Activated CD4-positive, alpha-beta T cell treated with anti-CD3 and anti-CD28 coated beads for 24 hours (primary cell): ENCODE measurements at places on chromosomes 16 and 17.

GRCh38 chr17:73122953-73123605, 30.6 kb upstream of the SLC39A11 start:
- DNase-seq: no peak

DNA sequence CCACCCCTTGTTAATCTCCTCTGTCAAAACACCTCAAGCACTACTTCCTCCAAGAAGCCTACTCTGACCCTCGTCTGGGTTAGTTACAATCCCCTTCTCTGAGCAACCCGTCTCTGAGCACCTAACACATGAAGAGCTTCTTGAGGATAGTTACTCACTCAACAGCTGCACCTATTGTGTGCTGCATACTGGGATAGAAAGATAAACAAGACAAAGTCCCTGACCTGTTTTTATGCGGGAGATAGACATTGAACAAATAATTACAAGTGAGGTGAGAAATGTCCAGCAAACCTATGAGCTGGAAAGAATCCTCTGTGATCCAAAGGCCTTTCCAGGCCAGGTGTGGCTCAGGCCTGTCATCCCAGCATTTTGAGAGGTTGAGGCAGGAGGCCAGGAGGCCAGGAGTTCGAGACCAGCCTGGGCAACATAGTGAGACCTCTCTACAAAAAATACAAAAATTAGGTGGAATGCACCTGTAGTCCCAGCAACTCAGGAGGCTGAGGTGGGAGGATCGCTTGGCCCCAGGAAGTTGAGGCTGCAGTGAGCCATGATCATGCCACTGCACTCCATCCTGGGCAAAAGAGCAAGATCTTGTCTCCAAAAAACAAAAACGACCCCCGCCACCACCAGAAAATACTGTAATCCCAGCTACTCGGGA, 5.5 kb upstream of the ZNF771 start:
- no peak for DNase-seq

GRCh38 chr17:1347589-1348323, 52.3 kb downstream of the YWHAE start:
- no peak for DNase-seq

GRCh38 chr16:8342276-8342675, 248.0 kb downstream of the TMEM114 start:
- no peak for DNase-seq

DNA sequence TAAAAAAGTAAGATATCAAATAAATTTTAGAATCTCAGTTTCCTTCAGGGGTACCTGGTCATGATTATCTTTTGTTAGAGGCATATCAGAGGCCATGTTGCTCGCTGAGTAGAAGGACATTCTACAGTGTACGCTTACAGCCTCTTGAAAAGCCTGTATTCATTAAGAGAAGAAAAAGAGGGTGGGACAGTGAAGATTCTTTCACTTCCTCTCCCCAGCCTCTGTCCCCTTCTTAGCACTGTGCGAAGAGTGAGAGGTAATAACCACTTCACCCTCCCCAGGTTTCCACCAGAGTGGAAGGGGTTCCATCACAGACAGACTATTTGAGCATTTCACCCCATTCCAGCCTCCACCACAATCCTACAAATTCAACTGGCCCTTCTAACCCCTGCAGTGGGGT, 4.8 kb upstream of the LPO start:
- DNase-seq: no peak

GRCh38 chr17:12528036-12528435, 137.7 kb upstream of the MYOCD start:
- no peak for DNase-seq

GRCh38 chr16:6427621-6428020, 905.0 kb upstream of the RBFOX1 start:
- DNase-seq: no peak

- DNase-seq: no peak
Measured at GRCh38 chr16:84499638-84500037, 4.8 kb downstream of the MEAK7 start.

- DNase-seq: no peak
Measured at GRCh38 chr16:11253995-11254912, 1.8 kb downstream of the SOCS1 start.

- no peak for DNase-seq
Measured at GRCh38 chr16:78405833-78406232, 306.4 kb downstream of the WWOX start.

DNA sequence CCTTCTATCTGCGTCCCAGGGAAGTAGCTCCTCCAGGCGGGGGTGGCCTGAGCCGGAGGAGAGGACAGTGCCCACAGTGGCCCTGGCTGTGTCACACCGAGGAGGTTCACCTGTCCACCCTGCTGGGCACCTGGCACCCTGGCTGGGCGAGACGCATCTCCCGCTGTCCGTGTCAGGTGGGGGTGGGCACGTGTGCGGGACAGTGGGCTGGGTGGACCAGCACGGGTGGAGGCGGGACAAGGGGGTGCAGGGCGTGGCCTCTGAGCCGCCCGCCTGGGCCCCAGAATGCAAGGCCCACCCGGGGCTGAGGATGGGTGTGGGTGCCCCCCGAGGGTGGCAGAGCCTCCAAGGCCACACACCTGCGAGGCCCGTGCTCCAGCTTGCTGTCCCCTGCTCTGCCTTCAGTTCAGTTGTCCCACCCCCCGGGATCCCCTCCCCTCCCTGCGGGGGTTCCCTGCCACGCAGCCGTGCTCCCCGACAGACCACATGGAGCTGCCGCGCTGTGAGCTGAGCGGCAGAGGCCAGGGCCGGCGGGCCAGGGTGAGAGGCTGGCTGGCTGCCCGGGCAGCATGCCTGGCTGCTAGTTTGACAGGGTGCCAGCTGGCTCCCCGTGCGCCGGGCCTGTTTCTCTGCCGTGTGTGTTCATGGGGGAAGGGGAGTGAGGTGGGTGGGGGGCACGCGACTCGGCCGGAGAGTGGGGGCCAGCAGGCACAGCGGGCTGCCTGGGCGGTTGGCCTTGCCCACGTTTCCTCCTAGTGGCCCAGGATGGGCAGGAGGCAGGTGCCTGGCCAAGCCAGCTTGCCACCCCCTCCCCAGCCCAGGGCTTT, 33.9 kb downstream of the BAHCC1 start:
- no peak for DNase-seq

DNA sequence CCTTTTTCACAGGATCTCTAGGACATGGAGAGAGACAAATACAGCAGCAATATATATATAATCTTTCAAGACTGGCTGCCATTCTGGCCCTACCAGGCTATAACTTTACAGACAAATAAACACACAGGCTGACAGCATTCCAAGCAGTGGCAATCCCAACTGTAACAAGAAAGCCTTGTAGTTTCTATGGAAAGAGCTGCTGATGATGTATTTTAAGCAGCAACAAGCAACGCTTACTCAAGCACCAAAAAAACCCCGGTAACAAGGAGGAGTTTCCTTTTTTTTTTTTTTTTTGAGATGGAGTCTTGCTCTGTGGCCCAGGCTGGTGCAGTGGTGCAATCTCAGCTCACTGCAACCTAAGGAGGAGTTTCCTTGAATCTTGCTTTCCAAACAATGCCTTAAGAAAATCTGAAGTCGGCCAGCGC, 23.2 kb downstream of the LSM12 start:
- no peak for DNase-seq

DNA sequence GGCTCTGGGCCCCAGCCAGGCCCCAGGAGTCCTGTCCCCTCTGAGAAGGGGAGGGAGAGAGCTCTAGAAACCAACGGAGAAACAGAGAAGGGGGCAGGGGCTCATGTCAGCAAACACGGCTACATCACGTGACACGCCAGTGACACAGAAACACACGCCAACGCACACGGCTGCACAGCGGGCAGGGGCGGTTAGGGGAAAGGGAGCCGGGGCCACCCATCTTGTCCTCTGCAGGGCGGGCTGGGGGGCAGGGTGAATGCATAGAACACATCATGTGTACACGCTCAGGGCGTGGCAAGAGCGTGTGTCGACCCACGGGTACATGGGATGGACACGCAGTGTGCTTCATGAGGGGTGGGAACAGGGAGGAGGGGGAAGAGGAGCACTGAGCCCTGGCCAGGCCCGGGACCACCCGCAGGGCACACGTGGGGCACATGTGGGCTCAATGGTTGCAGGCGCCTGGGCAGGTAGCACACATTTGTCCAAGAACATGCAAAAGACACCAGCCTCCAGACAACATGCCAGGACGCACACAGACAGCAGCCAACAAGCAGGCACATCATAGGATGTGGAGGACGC, 4.6 kb downstream of the HSD3B7 start:
- DNase-seq: no peak

DNA sequence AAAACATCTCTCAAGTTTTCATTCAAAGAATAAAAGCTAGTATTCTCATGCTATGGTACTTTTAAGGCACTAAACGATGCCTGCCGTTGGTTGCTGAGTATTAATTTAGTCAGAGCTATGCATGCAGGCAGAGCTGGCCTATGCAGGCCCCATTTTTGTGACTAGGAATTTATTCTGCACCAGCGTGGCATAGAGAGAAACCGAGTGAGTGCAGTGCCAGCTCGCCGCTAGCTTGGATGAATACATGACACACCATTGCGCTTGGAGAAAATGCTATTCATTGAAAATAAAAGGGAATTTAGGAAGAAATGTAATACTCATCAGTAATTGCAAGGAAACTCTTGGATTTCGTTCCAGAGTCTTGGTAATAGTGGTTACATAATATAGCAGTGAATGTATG, 231.6 kb upstream of the RBFOX1 start:
- DNase-seq: no peak

DNA sequence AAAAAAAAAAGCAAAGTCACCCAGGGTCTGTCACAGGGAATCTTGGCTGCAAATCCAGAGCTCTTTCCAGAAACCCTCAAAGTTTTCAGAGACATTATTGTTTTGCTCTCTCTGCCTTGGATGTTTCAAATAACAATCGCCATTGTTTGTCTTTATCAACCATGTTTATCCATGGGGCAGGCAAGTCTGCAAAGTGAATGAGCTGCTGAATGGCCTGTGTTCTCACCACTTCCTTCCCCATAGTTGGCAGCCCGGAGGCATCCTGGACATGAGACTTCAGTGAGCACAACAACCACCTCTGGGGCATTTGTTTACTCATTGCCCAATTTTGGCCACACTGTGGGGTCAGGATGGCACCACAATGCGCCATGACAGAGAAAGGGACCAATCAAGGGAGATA, 53.1 kb upstream of the USP7 start:
- no peak for DNase-seq

GRCh38 chr17:40511667-40512220, 10.3 kb upstream of the TNS4 start:
- no peak for DNase-seq

GRCh38 chr17:8383143-8383822, at the start of gene RPL26:
Gene RPL26 (minus strand): TSS chr17:8383193. CDS start chr17:8382310, 883 bp downstream.
- peak; percentile 86 for DNase-seq

DNA sequence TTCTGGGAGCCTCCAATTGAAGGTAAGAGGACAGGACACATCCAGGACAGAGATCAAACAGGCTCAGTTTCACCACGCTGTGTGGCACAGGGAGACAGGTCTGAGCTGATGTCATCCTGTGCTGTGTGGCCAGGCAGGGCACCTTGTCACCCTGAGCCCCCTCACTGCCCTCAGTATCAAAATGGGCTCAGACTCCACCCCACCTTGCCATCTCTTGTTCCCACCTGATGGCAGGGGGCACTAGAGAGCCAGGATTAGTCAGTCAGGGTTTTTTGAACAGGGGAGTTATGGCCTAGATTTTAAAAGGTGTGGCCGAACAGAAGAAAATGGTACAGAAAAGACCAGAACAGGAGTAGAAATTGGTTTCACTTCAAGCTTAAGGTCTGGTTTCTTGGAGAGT, 2.6 kb downstream of the KAT2A start:
- no peak for DNase-seq

DNA sequence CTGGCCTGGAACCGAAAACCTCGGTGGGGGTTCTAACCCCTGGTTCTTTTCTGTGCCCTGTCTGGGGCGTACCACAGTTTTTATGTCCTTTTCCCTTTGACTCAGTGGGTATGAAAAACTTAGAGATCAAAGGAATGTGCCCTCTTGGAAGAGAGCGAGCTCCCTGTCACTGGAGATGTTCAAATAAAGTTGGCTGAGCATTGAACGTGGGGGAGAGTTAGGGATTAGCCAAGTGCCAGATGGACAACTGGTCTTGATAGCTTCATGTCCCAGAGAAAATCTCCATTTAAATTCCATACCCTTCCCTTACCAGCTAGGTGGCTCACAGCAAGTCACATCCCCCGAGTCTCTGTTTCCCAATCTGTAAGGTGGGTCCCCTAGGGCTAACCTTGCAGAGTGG, 9.5 kb downstream of the ADGRG1 start:
- no peak for DNase-seq

GRCh38 chr17:35973333-35974260, 7.7 kb downstream of the CCL16 start:
- no peak for DNase-seq

DNA sequence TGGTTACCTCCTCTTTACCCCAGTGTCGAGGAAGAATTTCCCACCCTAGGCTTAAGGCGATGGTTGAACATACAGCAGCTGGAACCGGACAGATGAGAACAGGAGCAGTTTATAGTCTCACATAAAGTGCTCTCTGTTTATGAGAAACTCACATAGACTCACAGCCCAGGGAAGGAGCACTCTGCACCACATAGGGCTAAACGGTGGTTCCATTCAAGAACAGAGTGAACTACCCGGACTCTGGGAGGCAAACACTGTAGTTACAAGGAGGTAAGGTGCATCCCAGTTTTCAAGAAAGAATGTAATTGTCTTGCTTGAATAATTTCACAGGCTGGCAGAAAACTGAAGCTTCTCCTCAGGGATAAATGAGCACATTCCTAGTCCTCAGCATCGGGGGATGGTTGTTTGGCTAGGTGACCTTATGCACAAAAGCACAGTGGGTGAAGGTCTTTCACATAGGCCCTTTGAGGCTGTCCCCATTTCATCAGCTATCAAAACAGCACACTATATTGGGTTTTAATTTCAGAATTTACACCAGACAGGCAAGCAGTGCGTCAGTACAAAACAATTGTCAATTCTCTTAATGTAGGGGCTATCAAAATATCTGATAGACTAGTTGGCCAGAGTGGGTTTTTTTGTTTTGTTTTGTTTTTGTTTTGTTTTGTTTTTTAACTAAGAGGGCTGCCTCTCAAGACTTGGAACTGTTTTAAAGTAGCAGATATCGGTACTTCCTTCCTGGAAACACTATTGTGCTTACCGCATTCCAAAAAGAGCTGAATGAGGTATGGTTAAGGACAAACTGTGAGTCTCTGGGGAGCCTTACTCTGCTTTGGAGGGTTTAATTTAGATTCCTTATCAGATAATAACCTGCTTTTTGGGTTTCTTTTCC, 918.1 kb upstream of the CDH8 start:
- no peak for DNase-seq
